ENCODE measurements at places on chromosomes 7 and 10.

GRCh38 chr10:59372543-59372942, 10.2 kb upstream of the FAM13C start:
- ATAC-seq: peak; percentile 57

DNA sequence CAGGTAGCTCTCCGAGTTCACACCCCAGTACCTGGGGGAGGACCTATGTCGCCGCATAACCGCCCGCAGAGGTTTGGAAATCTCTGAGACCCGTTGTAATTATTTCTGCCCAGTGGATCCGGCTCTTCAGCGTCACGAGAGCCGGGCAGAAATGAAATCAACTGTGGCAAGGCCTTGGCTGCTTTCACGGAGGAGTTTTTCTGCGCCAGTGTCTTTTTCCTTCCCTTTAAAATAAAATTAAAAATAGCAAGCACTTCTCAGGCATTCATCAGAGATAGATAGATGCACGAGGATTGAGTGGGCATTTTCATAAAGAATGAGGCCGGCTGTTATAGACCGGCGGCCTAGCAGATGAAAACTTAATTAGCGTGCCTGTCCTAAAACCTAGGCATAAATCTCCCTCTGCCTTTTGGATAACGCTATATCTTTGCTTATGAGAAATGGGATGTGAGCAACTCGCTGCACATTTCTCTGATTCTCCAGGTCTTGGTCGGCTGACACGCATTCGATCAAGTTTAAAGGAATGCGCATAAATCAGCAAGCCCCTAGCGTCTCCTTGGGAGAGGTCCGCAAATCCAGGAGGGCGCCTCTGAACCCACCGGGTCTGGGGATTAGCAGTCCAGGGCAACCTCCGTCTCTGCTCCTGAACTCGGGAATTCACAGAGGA, 6.4 kb downstream of the HOXA13 start:
- ATAC-seq: no peak

GRCh38 chr7:80298201-80298600, 163.6 kb downstream of the GNAI1 start:
- ATAC-seq: no peak

- ATAC-seq: no peak
These were observed 397.5 kb upstream of the GALNT17 start for GRCh38 chr7:70734411-70734810.

GRCh38 chr7:93176992-93177580, 28.9 kb upstream of the SAMD9L start:
- no peak for ATAC-seq

- no peak for ATAC-seq
These were observed 93.6 kb upstream of the PCBD1 start for GRCh38 chr10:70981936-70982335.

DNA sequence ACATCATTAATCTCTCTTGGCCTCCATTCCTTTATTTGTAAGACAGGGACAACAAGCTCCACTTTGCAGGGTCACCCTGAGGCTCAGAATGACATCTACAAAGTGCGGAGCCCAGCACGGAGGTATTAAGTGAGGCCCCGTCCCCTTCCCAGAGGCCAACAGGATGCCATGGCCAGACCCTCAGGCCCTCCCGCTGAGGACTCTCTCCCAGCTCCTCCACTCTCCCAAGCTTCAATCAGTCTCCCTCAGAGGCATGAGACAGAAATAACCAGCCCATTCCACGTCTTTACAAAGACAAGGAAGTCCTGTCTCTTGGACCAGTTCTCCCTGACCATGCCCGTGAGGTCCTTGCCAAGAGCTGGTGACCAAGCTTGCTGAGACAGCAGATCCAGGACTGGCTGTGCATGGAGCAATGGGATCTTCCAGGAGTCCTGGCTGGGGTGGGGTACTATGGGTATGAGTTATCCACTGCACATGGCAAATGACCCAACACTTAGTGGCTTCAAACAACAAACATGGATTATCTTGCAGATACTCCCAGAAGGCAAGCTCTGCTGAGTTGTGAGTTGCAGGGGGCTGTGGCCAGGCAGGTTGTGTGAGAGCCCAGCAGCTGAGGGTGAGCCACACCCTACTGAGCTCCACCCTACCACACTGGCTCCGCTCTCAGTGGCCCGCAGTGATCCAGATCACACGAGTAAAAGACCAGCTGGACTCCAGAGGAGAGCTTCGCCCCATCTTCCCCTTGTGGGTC, 4.3 kb upstream of the PPIF start:
- ATAC-seq: peak; percentile 36

GRCh38 chr7:47370461-47371042, 211.4 kb downstream of the TNS3 start:
- ATAC-seq: no peak

DNA sequence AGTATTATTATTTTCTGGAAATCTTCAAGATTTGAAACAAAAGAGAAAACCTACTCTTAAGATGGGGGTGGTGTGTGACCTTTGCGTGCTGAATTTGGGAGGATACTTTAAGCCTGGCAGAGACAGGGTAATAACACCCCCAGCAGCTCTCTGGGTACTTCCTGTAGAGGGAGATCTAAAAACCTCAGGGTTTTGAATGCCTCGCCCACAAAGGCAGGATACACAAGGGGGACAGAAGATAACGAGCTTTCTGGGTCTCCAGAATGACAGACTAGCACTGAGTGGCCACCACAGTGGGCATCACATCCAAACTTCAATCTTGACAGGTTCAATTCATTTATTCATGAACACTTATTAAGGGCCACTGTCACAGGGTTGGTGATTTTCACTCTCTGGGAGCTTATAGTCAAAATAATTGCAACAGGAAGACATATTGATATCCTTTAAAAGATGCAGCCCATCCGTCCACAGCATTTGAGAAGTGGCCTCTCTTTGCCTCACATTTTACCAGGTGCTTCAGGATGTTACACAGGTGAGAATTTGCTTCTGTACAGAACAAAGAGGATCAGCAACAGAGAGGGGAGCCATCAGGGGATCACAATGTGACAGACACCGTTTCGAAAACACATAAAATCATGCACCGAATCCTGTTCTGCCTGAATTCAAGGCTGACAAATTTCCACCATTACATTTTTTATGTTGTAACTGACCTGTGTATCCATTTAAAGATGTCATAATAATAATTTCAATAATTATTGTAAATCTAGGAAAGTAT, 14.3 kb downstream of the CPA1 start:
- no peak for ATAC-seq

DNA sequence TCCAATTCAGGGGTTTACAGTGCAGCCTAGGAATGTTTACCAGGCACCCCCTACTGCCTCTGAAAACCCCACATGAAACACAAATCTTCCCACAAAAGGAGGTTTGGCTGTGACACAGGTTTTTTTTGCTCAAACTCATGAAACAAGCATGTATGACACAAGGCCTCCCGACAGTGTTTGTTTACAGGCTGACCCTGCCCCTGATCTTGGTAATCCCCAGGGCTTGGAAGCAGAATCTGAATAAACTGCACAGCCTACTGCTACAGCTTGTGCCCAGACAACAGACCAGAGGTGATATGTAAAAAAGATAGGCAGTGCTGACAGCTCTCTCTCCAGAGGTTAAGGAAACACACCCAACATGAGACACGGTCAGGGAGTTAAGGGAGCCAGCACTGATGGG, 184.2 kb downstream of the KMT2E start:
- ATAC-seq: peak; percentile 62

GRCh38 chr7:130486114-130486953, 5.6 kb upstream of the MEST start:
- no peak for ATAC-seq

- ATAC-seq: no peak
These were observed 61.1 kb upstream of the SAMD8 start for GRCh38 chr10:75050149-75050919.

DNA sequence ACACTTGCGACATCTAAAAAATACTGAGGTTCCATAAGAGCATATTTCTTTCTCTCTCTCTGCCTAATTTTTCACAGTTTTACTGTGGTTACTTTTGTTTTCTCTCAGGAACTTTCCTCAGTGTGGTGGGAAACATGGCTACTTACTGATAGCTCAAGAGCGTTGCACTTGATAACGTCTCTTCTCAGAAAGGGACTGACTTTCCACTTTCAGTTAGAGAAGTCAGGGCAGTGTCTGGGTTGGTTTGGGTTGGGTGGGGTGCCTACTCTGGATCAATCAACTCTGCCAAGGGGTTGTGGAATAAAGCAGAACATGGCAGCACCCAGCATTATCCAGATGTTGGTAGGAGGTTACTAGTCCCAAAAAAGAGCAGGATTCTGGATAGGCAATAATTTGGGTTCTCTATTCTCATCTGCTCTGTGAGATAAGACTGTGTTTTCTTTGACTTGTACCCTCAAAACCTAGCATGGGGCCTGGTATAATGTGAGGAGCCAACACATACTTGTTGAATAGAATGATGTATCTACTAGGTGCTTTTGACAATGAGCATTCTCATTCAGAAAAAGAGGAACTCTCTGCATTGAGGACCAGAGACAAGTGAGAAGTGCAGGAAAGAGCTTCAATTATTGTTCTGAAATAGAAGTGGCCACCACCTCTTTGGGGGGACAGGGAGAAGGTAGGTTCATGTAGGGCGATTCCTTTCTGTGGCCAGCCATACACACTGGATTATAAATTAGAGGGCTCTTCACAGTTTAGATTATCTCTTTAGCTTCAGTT, 315.7 kb downstream of the REEP3 start:
- ATAC-seq: no peak
